ENCODE measurements at places on chromosomes 4 and X.

DNA sequence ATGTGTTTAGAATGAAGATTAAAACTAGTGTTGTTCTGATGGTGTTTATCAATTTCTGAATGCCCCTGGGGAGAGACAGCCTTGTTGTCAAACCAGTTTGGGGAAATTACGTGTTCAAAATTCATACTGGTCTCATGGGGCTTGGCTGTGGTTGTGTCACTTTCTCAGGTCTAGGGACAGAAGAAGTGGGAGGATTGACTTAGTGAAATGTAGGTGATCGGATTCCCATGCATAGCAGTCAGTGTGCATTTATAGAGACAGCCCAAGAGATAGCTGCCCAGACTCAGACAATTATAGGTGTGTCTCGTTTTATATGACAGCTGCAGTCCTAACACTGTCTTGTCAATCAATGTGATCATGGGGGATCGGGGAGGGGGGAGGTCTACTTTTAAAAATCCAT is 94.4 kb upstream of the CLCN4 start:
- DNase-seq: no peak

DNA sequence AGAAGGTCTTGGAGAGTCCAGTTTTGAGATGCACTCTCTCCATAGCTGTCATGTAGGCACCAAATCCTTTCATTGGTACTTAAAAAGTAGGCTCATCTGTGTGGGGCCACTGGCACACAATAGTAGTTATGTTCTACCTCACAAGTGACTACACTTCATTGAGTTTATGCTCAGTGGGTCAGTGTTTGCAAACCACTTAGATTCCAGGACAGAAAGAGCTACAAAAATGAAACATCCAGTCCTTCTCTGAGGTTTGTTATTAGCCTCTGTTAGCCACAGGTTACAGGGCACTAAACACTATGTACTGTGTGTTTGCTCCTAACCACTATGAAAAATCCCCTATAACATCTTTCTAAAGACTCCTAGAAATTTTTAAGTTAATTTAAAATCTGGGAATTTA is 13.8 kb downstream of the RAB28 start:
- no peak for DNase-seq

DNA sequence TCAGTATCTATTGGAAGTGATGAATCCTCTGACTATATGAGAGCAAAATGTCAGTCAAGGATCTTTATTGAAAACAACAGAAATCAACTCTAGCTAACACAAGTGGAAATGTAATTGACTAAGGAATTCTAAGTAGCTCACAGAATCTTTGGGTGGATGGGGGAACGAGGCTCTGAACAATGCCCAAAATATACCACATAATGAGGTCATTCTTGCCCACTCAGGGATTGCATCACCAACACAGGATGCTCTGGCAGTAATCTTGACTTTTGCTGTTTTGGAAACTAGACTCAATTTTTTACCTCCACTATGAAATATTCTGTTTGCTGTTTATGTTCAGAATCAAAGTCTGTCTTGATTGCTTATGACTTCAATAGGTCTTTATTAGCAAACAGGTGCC is 127.4 kb upstream of the UNC5C start:
- no peak for DNase-seq

DNA sequence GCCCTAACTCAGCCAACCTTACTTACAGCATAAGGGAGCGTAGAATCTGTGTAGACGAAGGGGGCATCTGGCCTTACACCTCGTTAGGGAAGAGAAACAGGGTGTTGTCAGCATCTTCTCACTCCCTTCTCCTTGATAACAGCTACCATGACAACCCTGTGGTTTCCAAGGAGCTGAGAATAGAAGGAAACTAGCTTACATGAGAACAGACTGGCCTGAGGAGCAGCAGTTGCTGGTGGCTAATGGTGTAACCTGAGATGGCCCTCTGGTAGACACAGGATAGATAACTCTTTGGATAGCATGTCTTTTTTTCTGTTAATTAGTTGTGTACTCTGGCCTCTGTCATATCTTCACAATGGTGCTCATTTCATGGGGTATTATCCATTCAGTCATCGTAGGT is 14.6 kb downstream of the PLP1 start:
- no peak for DNase-seq

GRCh38 chr4:121236353-121237068 is 72.4 kb upstream of the TNIP3 start:
- DNase-seq: no peak

DNA sequence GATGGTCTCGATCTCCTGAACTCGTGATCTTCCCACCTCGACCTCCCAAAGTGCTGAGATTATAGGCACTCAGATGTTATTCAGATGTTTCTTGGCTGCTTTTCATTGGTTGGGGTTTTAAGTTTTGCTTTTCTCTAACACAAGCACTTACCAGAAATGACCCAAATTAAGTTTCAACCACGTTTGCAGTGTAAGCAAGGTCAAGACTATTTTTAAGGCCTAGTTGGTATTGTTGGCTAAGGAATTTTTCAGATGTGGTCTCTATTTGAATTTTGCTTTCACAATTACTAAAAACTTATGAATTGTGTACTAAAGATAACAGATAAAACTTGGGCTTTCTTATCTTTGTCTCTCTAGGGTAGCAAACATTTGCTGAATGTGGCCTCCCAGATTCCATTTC is 1756.9 kb upstream of the TENM3 start:
- no peak for DNase-seq

DNA sequence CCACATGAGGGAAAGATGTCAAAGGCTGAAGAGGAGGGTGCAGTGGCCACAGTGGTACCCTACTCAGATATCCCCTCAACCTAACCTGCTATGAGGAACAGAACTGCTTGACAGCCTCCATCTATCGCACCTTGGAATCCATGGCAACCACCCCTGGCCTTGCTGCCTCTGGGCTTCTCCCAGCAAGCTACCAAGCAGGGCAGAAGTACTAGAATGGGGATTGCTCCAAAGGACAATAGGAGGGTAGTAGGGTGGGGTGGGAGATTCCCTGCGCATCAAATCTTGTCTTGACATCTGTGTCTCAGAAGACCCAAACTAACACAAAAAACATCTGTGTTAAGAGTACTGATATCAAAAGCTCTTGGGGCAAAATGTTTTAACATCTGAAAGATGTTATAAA is 118.2 kb downstream of the FBXW7 start:
- DNase-seq: no peak

- no peak for DNase-seq
Measured at GRCh38 chr4:183396227-183396637, 48.2 kb upstream of the CDKN2AIP start.

- no peak for DNase-seq
Measured at GRCh38 chrX:38400389-38400910, 48.0 kb downstream of the OTC start.

DNA sequence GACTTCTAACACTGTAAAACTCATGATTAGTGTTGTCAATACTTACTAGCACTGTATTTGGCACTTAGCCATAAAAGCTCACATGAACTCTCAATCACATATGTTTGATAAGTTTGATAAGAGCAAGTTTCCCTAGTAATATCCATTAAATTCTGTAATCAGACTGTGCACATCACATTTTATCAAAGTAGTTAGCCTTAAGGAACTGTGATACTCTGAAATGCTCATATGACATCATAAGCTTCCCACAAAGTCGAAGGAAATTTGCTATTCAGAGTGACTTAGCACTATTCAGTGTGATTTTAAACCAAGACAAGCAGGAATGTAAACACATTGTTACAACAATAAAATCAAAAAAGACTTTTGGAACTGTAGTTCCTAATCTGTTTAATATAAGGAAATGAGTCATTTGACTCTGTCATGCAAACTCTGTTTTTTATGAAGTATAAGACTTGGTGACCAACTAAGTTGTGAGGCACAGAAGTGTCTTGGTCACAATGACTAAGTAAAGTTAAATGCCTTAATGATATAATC is 6.7 kb downstream of the SLC7A11 start:
- DNase-seq: no peak

GRCh38 chr4:157840034-157840433 is 332.8 kb downstream of the GASK1B start:
- no peak for DNase-seq

DNA sequence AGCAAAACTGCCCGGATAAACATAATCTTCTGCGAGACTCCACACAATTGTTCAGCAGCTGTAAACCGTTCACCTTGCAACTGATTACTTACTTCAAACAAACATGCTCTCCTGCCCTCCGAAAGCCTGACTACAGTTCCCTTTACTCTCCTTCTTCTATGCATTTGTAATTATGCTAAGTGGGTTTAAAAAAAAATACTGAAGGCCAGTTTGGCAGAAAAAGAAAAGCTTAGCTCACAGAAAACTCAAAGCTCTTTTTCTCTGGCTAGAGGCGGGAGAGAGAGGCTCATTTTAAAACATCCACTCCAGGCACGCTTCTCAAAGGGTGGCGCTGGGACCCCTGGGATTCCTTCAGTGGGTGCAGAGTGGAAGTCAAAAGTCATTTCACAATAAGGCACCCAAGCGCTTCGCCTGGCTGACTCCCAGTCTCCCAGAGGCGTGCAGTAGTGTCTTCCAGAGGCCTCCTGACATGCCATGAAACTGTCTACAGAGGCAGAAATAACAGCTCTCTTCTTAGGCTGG is 1.9 kb downstream of the DHRSX start:
- peak; percentile 59 for DNase-seq

GRCh38 chrX:69138512-69138911 is 26.7 kb downstream of the PJA1 start:
- no peak for DNase-seq

GRCh38 chrX:30900227-30900626 is 11.2 kb upstream of the TAB3 start:
- DNase-seq: no peak

DNA sequence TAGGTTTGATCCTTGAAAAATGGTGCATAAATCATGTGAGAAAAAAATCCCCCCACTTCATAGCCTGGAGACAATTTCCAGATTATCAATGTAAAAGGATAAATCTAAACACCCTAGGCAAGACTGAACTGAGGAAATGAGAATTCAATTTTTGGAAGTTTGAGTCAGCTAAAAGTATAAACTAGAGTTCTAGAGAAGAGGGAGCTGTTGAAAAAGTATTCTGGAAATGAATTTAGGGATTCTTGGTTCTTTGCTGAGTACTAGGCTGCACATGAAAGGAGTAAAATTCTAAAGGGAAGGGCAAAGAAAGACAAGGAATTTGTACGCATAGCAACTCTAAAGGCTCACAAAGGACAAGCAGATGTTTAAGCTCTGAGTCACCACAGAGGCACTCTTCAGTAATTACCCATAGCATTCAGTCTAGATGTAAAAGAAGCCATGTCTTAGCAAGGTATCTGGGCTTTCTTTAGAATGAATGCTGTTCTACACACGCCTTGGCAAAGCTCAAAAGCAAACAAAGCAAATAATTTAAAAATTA is 896.5 kb downstream of the PDHA2 start:
- no peak for DNase-seq

- no peak for DNase-seq
Measured at GRCh38 chrX:1164322-1165288, 47.8 kb downstream of the CRLF2 start.

DNA sequence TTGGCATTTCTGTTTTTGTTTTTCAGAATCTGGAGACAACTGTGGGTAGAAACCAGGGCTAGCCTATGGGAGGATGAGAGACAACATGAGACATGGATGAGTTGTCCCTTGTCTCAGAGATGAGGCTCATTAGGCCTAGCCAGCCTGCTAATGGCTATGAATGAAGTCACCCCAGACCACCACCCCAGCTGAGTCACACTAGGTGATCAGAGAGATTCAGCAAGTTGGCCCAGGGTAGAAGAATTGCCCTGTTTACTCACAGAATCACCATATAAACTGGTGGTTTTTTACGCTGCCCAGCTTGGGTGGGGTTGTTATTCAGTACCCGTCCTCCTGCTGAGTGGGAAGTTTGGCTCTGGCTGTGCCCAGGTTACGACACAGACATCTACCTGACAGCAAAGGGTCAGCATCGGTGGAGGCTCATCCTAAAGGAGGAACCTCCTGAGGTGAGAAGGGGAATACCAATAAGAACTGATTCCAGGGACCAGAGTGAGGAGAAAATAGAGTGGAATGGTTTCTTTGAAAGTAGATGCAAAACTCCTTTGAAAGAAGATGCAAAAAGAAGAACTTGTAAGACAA is 17.2 kb upstream of the ARSJ start:
- no peak for DNase-seq

DNA sequence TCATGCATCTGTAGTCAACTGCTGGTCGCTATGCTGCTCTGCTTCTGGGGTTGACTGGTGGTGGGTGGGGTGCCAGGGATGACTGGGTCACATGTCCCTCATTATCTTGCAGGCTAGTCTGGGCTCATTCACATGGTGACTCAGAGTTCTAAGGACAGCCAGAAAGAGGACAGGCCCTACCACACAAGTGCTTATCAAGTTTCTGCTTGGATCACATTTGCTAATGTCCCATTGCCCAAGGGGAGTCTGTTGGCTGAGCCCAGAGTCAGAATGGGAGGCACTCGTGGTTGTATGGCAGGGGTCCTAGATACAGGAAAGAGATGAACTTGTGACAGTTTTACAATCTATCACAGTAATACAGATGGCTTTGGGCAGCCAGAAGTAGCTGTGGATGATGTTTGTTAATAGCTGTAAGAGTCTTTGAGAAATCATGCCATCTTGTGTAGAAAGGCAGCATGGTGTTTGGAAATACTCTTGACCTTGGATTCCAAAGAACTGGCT is 221.3 kb downstream of the GPAT3 start:
- no peak for DNase-seq

GRCh38 chr4:111778543-111778942 is 366.7 kb upstream of the FAM241A start:
- DNase-seq: no peak

DNA sequence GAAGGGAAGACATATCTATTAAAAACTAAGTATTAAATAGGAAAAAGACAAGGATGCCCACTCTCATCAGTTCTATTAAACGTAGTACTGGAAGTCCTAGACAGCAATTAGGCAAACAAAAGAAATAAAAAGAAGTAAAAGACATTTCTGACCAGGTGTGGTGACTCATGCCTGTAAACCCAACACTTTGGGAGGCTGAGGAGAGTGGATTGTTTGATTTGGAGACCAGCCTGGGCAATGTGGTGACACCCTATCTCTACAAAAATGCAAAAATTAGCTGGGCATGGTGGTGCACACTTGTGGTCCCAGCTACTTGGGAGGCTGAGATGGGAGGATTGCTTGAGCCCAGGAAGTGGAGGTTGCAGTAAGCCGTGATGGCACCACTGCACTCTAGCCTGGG is 1071.8 kb downstream of the FAT4 start:
- no peak for DNase-seq

- no peak for DNase-seq
Measured at GRCh38 chrX:22165732-22166457, 106.8 kb upstream of the CBLL2 start.

DNA sequence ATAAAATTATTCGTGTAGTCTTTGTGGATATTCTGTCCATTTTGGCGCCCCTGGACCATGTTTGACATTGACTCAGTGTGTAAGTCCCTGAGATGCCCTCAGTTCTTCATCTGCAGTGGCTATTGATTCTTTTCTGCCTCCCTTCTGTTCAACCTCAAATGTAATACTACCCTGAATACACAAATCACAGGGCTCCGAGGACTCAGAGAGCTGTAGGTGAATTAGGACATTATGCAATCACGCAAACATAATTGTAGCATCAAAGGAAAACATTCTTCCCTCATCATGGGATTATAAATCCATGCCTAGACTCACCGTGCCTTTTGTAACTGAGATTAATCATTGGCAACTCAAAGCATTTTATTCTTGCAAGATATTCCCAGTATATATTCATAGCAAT is 161.4 kb upstream of the PACRGL start:
- no peak for DNase-seq
